SK-MEL-5 (cell line): ENCODE measurements at places on chromosomes 16 and 17. TPM values are rescaled to one million over a fixed set of nuclear protein-coding genes. Genes with fewer than 3 reads are reported as not detected.

Gene TP53TG3D
- 10.3 and 15.7 TPM in 2 replicates for total RNA-seq

Gene ABCC6
- total RNA-seq = 0.24 TPM in 1 of 2 replicates, not detected in the other

Gene CASKIN1
- 0.67 and 0.95 TPM in 2 replicates for total RNA-seq

Gene QRICH2
- 2.4 and 2.7 TPM in 2 replicates for total RNA-seq

Gene KCNH4
- 0.18 and 0.24 TPM in 2 replicates for total RNA-seq

Gene RPL38
- 7,933 and 8,102 TPM in 2 replicates for total RNA-seq

Gene CACNG3
- not detected in 2 replicates for total RNA-seq

DNA sequence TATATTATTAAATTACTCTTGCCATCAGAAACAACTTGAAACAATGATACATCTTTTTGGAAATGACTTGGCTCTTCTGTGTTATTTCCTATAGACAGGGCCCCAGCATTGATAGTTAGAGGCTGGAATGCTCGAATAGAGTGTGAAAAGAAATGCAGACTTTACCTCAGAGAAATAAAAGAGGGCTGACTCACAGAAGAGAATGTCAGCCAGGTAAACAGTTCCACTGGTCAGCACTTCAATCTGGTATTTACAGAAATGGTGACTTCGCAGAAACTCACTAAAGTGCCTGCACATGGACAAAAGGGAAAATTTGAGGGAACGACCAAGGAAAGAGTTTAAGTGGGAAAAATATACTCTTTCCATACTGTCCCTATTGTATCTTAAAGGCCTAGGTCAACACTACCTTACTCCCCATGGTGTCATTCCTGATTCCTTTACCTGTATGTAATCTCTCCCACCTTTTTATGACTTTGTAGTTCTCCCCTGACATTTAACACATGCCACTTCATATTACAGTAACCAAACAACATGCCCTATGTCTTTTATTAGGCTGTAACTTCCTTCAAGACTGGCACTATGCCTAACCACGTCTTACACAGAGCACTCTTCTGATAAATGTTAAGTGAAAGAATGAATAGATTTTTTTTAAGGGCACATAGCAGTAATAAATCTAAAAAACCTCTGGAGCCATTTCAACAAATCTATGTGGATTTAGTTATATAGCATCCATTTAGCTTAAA is 36.7 kb downstream of the AKAP10 start:
- DNase-seq = peak; percentile 57

GRCh38 chr16:71843572-71843971 is 2.2 kb upstream of the ATXN1L start:
- DNase-seq = no peak

GRCh38 chr16:75614066-75614897 is 8.8 kb downstream of the ADAT1 start:
- no peak for DNase-seq

- DNase-seq = no peak
Observed at GRCh38 chr17:13953841-13954240, 115.5 kb upstream of the COX10 start.

- DNase-seq = no peak
Observed at GRCh38 chr17:13197586-13197985, 179.8 kb upstream of the ELAC2 start.

GRCh38 chr16:57386381-57386951 is 14.2 kb downstream of the CX3CL1 start:
- DNase-seq = peak; percentile 58

DNA sequence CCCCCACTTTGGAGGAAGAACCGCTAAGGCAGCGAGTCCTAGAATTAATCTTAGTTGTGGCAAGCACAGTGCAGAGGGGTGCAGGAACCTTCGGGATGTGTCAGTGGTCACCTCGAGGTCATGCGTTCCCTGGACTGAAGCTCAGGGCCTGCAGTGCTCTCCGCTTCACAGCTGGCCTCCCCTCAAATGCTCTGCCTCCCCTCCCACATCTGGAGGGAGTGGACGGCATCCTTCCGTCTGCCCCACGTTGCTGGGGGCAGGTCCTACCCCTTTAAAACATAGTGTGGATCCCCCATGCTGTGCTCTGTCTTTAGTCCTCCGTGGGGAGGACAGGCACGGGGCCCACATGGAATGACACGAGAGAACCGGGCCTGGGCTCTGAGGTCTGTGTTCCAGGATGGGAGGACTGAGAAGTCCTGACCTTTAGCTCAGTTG is 99.5 kb upstream of the CDC42EP4 start:
- DNase-seq = no peak

GRCh38 chr17:20784100-20784665 is 204.7 kb downstream of the CDRT15L2 start:
- DNase-seq = no peak

GRCh38 chr17:80827646-80828643 is 163.7 kb upstream of the CHMP6 start:
- no peak for DNase-seq

GRCh38 chr16:19481296-19481695 is 40.6 kb downstream of the GDE1 start:
- DNase-seq = no peak

GRCh38 chr17:31548709-31549108 is 157.2 kb downstream of the RAB11FIP4 start:
- no peak for DNase-seq

- no peak for DNase-seq
Observed at GRCh38 chr17:76593384-76593826, 7.7 kb upstream of the ST6GALNAC2 start.

GRCh38 chr17:46027048-46027975 is 28.3 kb downstream of the STH start:
- no peak for DNase-seq

- peak; percentile 75 for DNase-seq
Observed at GRCh38 chr17:68048996-68049395, 13.5 kb downstream of the KPNA2 start.

DNA sequence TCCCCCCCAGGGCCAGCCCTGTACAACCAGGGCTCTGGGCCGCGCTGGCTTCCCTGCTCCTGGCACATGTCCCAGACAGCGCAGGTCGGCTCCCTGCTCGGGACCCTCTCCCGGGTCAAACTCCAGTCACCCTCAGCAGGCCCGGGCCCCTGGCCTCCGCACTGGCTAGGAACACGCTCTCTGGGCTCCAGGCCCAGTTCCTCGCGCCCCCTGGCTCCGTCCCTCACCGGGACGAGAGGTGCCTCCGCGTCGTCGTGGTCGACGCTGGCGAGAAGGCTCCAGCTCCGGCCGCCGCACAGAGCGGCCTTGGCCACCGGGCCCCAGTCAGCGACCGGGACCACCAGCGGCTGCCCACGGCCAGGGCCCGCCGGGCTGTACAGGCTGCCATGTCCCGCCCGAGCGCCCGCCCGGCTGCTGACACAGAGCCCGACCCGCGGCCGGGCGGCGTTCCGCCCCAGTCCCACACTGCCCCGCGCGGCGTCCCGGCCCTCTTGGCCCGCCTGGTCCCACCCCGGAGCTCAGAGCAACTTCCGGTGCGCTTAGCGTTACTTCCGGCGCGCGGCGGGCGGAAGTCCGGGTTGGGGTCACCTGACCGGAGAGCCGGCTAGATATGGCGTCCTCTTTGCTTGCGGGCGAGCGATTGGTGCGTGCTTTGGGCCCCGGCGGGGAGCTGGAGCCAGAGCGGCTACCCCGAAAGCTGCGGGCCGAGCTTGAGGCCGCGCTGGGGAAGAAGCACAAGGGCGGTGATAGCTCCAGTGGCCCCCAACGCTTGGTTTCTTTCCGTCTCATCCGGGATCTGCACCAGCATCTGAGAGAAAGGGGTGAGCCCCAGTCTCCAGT is at the start of gene POLDIP2:
POLDIP2 (minus strand) TSS at position 467 of the 840 bp plus-strand sequence; CDS start at position 388, 79 bp downstream.
- DNase-seq = peak; percentile 95

DNA sequence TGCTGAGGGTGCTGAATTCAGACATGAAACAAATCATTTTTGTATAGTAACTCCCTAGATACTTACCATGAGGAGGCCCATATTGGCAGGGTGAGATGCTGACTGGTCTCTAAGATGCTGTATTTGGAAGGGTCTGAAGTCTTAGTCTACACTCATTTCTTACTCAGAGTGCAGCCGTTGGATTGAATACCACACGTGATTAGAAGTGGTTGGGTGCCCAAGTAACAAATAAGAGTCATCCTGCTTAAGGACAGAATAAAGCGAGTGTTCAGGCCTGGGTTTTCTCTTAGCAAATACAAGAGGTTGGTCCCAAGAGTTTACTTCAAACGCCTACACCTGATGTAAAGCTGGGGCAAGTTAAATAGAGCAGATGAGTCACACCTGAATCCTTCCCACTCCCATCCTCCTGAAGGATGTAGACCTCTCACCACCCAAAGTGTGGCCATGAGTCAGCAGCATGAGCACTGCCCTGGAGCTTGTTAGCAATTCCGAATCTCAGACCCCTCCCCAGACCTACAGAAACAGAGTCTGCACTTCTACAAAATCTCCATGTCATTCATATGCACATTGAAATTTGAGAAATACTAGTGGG is 284.6 kb upstream of the CDH5 start:
- no peak for DNase-seq

GRCh38 chr16:29743475-29743826 is 2.3 kb downstream of the C16orf54 start:
- no peak for DNase-seq

- no peak for DNase-seq
Observed at GRCh38 chr17:75570772-75571171, 16.8 kb upstream of the MYO15B start.

DNA sequence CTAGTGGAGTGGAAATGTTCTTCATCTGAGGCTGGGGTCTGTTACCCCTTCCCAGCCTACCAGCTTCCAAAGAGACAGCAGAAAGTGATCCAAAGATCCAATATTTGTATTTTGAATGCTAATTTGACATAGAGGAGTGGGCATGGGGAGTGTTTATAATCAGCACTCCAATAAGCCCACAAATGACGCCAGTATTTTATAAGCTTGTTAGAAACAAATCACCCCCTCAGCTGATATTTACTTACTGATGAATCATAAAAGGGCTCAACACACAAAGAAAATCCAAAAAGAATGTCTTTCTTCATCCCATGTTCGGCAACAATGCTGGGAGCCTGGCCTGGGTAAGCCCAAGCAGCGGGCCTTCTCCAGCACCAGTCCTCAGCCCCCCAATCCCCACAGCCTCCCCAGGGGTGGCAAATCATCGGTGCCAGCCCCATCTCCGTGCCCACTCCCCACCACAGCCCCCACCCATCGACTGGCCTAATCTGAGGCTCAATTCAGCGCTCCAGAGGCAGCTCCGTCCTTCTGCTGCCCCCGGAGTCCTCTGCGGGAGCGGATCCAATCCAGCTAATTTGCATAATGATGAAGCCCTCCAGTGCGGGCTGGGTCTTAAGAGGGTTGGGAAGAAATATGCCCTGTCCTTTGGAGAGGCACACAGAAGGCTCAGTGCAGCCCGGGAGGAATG is 169.5 kb downstream of the C16orf78 start:
- no peak for DNase-seq

DNA sequence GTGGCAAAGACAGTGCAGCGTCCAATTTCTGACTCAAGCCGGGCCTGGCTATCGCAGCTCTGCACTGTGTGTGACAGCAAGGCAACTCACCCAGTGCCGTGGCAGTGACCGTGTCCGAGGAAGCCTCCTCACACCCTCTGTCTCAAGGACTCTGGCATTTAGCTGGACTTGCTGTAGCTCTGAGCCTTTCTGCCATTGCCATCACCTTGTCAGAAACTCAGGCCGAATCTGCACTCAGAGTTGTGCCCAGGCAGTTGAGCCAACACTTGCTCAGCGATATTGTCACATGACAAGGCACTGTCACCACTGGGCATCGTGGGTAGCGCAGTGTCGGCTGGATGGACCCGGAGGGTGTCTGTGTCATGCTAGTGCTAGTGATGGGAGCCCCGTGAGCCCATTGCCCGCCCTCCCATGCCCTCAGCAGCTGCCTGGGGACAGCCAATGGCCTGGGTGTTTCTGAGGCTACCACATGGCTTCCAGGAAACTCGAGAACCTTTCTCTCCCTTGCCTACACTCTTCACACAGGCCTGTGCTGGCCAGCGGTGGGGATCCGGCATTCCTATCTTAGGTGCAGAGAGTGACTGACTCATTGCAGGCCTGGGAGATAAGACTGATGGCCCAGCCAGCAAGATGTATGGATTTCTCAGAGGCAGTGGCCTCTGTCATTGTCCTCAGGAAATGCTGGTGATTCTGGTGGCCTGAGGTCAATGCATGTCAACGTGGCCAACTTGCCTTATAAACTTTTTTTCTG is 22.1 kb upstream of the STH start:
- DNase-seq = no peak

- no peak for DNase-seq
Observed at GRCh38 chr17:8062807-8063483, 24.1 kb downstream of the ALOX15B start.

GRCh38 chr16:8229011-8229520 is 361.2 kb downstream of the TMEM114 start:
- DNase-seq = no peak

DNA sequence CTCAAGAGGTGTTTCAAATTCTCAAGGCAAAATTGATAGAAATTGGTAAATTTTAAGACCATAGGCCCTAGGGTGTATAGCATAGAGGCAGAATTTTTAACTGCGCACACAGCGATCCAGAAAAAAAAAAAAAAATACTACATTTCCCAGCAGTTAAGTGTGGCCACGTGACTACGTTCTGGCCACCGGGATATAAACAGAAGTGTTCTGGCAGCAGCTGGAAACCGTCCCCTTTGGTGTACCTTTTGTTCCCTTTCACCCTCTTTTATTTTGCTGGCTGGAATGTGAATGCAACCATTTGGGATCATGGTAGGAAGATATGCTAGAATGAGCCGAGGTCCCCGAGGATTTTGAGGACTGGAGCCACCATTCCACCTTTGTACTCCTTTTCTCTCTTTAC is 52.7 kb upstream of the AKAP1 start:
- DNase-seq = no peak

GRCh38 chr17:41536741-41537613 is 8.9 kb upstream of the KRT19 start:
- DNase-seq = no peak
